Central memory CD4-positive, alpha-beta T cell (primary cell): ENCODE measurements at places on chromosomes 12 and 14.

DNA sequence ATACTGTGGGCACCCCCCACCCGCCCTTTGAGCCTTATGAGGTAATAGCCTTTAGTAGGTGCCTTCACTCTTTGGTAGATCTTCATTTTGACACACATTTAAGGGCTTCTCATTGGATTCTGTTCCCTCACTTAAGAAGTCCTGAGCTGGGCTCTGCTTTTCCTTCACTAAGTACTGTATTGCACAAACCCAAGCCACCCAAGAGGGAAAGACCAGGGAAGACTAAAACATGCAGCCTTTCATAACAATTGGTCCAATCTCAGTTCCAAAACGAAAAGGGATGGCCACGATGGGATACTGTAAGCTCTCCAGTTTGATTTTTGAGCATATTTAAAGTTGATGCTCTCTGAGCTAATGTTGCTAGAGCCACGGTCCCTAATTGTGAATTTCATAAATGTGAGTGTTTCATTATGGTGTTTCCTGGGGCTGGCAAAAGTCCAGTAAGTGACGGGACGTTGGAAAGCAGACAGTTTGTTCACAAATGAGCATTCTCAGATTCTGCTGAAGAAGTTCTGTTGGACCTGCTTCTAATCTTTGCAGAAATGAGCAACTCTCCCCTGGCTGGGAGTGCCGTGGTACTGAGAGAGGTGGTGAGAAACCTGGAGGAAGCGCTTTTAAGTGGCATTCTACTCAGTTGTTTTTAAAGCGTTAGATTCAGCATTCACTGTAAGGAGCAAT lies 9.4 kb downstream of the SSPN start:
- no peak for DNase-seq

DNA sequence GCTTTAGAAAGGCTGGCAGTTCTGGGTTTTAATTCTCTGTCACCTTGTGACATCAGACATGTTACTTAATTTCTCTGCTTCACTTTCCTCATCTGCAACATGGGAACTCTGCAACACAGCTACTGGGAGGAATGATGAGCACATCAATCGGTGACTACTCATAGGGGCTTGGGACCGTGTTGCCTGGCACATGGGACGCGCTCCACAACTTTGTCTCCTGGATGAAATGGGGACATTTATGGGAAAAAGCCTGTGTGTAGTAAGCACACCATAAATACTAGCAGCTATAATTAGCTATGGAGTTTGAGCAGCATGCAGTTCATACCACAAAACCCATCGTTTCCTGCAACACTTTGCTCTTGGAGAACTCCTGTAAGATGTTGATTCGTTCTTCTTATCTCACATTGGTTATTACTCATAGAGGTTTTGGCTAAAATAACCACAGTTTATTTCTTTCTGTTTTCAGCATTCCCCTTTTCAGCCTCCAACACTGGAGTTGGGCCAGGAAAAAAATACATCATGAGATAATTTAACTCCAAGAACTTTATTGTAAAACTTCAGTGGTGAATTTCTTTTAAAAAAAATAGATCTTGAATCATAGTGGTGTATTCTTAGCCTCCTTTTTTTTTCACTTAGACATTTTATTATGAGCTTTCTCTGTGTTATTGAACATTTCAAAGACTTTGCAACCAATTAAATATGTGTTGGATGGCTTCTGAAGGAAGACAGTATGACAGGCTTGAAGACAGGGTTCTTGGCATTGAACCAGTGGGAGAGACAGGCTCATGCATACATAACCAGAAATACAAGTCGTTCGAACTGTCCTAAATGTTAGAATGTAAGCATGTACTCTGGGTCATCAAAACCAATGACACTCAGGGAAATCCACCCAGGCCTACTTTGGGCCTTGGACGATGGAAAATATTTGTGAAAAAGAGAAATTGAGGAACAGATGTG lies 72.7 kb downstream of the RIN3 start:
- peak; percentile 69 for DNase-seq

DNA sequence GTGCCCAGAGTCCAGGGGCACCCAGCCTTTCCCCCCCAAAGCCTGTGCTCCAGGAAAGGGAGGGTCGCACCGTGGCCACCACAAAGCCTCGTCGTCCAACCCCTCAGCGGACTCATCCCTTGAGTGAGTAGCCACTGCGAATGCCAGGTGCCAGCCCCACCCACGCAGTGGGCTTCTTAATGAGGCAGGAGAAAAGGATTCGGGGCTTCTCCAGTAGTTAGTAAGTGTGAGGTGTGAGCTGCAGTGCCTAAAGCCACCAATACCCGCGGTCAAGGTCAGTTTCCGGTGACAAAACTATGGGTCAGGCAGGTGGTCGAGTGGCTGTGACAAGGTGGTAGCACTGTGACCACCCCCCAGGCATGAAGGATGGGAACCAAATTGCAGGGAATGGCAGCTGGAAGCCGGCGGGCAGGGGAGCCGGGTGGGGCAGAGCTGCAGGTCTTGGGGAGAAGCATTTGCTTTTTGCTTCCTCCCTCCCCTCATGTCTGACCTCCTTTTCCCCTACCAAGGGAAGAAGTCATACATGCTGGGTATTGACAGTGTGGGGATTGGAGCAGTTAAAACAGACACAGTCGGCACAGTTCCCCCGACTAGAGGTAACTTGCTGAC lies 8.0 kb downstream of the RAN start:
- DNase-seq: no peak

GRCh38 chr14:24080888-24081738 lies 9.8 kb downstream of the CPNE6 start:
- peak; percentile 59 for DNase-seq

DNA sequence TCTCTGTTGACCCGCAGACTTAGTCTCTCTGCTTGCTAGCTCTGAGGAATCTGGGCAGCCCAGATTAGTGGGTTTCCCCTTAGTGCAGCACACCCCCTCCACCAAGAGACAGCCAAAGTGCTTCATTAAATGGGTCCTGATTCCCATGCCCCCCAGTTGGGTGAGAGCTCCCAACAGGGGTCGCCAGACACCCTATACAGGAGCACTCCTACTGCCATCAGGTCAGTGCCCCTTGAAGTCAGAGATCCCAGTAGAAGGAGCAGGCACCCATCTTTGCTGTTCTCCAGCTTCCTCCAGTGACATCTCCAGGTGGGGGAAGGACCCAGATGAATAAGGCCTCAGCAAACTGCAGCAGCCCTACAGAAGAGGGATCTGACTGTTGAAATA lies 36.7 kb upstream of the C14orf132 start:
- DNase-seq: no peak

- DNase-seq: no peak
Observed at GRCh38 chr12:47095446-47096236, 15.9 kb upstream of the AMIGO2 start.

DNA sequence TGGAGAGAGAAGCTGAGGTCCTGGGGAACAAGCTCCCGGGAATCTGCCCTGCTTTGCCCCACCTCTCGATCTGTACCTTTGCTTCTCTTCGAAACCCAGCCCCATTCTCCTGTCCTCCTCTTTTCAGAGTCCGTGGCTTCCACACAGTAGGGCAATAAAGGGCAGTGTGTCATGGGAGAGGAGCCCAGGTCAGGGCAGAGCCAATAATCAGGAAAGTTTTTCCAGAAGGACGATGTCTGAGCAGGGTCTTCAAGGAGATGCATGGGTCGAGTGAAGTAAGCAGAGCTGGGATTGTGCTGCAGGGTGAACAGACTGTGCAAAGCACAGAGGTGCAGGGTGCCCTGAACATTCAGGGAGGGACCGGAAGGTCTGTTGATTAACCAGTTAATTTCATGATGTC lies 22.1 kb upstream of the SERPINA4 start:
- DNase-seq: no peak

- DNase-seq: peak; percentile 13
Observed at GRCh38 chr12:12839003-12839395, 25.9 kb downstream of the DDX47 start.

- DNase-seq: no peak
Observed at GRCh38 chr14:75406856-75407255, 21.0 kb upstream of the JDP2 start.

- DNase-seq: no peak
Observed at GRCh38 chr12:95484524-95484923, 10.6 kb downstream of the METAP2 start.

DNA sequence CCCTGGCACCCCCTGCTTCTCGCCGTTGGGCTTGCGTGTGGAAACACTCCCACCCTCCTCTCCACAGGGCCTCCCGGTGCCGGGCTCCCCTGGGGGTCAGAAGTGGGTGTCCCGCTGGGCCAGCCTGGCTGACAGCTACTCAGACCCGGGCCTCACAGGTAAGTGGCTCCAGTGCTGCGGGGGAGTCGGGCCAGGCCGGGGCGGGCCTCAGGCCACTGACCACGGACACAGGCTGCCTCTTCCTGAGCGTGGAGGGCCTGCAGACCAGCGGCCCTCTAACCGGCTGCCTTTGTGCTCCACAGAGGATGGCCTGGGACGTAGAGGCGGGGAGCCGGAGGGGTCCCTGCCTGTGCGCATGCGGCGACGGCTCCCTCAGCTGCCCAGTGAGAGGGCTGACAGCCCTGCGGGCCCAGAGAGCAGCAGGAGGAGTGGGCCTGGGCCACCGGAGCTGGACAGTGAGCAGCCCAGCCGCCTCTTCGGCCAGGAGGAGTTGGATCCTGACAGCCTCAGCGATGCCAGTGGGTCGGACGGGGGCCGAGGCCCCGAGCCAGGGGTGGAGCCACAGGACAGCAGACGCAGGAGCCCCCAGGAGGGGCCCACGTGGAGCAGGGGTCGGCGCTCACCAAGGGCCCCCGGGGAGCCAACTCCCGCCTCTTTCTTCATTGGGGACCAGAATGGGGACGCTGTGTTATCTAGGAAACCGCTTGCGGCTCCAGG lies 21.1 kb downstream of the CEP170B start:
- DNase-seq: no peak

DNA sequence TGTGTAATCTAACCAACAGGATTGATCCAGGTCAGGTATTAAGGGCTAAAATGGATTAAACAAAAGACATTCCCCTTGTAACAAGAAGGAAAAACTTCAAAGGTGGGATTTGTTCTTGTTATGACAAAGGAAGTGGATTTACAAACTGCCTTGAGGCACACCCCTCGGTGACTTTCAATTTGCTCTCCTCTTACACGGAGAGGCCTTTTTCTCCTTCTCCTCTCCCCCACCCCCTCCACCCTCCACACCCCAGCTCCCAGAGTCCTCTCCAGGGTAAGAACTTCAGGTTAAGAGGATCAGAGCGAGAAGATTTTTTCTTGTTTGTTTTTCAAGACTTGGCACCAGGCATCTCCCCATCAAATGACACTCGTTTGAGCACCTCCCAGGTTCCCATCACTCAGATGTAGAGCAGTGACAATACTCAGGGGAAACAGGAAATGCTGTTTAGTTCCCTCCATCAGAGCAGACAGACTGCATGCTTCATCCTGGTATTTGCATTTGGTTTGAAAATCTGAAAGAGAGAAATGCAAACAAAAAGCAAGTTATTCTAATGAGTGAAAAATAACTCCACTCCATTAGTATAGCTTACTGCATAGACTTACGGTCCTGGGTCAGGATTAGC lies 77.6 kb upstream of the TMEM260 start:
- DNase-seq: no peak

DNA sequence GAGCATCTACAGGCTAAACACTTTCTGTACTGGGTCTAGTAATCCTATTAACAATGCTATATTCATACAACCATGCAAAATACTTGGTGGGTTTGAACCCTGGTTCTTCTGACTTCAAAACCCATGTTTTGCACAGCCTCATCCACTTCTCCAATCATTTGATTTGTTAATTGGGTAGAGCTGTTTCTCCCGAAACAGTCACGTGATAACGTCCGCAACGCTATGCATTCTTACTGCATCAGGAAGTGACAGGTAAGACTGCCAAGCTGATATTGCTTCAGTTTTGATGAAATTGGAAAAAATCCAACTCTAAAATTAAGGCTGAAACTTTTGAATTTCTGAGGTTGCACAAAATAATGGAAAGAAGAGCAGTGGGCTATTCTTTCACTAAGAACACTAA lies 30.4 kb upstream of the RNU6-7 start:
- no peak for DNase-seq
